ENCODE measurements at places on chromosomes 6 and 20.

DNA sequence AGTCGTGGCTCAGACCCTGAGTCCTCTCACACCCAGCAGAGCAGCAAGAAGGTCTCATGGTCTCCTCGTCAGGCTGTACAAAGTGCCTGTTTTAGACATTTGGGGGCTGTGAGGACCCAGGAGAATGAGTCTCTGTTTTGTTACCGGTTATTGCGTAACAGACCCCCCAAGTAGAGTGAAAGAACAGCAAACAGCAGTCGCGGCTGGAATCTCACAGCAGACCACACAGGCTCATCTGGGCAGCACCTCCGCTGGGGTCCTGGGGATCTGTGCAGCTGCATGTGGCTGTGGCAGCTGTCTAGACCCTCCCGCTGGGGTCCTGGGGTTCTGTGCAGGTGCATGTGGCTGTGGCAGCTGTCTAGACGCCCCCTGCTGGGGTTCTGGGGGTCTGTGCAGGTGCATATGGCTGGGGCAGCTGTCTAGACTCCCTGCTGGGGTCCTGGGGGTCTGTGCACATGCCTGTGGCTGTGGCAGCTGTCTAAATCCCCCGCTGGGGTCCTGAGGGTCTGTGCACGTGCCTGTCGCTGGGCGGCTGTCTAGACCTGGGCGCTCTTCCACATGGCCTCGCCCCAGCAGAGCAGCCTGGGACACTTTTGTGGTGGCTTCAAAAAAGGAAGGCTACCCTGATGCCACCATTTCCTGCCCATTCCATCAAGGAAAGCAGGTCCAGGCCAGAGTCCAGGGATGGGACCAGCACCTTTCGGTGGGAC lies 24.7 kb downstream of the ENTPD6 start:
- DNase-seq = no peak

GRCh38 chr20:34637245-34638038 lies 39.5 kb downstream of the PIGU start:
- no peak for DNase-seq

DNA sequence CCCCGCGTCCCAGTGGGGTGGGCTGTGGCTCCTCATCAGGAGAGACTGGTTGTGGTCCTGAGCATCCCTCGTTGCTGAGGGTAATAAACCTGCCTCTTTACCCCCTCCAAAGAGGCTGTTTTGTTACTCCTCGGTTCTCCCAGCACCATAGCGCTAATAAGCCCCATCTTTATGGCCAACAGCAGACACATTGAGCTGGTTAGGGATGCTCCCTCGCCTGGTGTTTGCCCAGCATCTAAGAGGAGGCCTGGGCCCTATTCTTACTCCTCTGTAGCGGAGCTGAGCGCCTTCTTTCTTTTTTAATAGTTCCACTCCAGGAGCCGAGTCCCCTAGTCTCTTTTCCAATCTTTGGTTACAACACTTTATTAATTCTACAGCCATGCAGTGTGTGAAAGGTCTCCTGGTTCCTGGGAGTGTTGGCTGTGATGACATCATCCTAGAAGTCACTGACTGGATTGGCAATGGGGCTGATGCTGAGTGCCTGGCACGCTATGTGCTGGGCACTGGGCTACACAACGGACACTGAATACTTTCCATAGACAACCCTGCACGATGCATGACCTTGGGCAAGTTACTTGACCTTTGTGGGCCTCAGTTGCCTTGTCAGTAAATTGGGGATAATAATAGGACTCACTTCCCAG lies 50.6 kb upstream of the CCDC167 start:
- DNase-seq = no peak

DNA sequence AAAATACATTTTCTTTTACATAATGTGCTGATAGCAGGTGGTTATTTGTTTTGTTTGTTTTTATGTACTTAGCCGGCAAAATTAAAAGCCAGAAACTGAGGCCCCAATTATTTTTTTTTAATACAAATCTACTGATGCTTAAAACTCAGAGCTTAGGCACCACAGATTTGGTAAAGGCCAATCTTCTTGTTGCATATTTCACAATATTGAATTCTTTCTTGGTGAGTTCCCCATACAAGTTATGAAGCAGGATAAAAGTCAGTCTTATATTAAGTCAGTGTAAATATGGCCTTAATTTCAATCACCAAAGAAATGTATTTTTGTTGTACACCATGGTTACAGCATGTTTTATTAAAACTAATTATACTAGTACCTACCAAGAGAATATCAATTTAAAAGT lies 16.3 kb upstream of the ZDHHC14 start:
- DNase-seq = no peak

- no peak for DNase-seq
These were observed 181.0 kb upstream of the RSPO3 start for GRCh38 chr6:126937426-126937825.

- DNase-seq = no peak
These were observed 188.0 kb upstream of the TAB2 start for GRCh38 chr6:149129371-149130077.

DNA sequence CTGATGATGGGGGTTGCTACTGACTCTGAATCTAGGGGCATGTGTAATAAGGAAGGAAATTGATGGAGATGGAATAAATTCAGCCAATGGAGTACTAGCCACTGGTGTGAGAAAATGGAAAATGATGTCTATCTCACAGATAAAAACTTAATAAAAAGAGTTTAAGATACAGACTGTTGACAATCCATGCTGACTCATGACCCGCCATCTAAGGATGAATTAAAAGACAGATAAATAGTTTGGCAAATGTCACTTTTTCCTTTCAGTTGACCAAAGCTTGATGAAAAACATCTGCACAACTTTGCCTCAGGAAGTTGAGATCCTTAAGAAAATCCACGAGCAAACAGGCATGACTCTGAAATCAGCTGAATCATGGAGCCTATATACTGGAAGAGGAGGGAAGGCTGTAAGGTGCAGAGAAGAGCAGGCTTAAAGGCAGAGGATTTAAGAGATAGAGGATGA lies 82.6 kb upstream of the BMP5 start:
- no peak for DNase-seq

- DNase-seq = no peak
These were observed 178.2 kb upstream of the HS3ST5 start for GRCh38 chr6:114520976-114521375.

DNA sequence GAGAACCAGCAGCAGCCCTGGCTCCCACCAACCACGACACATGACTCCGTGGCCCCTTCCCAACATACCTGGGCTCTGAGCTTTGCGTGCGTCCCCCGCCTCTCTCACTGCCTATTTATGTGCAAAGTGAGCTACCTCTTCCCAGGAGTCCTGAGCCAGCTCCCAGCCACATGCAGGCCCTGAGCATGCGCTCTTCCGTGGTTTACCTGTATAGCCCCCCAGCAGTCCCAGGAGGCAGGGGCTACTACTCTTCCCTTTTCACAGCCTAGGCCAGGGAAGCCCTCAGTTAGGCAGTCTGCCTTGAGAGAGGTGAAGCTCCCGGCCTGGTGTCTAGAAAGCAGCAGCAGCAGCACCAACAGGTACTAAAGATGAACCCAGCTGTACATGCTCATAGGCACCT lies 114.8 kb upstream of the CDYL start:
- DNase-seq = no peak

DNA sequence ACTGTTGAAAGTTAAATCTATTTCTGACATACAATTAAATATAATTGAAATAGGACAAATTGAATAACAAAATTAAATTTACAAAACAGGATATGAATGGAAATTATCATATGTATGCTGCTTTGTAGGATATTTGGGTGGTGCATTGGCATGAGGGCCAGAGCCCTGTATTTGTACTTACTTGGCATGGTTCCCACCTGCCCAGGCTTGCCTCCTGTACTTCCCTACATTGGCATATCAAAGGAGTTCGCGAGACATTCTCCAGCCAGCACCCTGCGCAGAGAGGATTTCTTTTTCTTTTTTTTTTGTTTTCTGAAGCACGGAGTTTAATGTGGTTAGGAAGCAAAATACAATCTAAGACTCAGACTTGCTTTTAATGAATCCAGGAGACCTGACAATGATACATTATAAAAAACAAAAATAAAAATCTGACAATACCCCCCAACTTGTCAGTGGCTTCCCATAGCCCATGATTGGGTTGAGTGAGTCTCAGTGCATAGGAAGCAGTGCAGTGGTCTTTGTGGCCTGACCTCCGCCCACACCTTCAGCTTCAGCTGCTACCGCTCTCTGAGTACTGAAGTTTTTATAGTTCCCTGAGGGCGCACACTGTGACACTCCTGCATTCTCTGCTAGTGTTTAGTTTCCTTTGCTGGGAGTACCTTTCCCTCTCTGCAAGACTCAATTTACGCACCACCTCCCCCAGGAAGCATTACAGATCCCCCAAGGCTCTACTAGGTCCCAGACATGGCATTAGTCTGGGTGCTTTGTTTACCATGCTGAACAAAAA lies 440.8 kb downstream of the UTRN start:
- no peak for DNase-seq

DNA sequence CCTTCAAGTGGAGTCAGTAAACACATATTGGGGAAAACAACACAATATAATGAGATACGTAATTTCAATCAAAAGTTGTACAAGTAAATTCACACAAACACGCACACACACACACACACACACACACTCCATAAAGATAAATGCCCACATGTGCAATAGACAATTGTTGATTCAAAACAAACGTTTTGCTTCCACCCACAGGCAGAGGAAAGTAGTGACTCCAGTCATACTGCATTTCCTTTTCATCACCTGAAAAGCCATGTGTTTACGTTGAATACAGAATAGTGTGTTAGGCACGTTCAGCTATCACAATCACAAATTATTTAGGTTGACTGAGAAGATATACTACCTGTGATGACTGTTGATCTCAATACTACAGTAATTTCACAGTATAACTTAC lies 443.8 kb upstream of the MANEA start:
- no peak for DNase-seq

GRCh38 chr20:57919049-57919448 lies 209.2 kb upstream of the PMEPA1 start:
- DNase-seq = no peak

GRCh38 chr6:20483887-20484497 lies 50.3 kb upstream of the CDKAL1 start:
- DNase-seq = no peak

DNA sequence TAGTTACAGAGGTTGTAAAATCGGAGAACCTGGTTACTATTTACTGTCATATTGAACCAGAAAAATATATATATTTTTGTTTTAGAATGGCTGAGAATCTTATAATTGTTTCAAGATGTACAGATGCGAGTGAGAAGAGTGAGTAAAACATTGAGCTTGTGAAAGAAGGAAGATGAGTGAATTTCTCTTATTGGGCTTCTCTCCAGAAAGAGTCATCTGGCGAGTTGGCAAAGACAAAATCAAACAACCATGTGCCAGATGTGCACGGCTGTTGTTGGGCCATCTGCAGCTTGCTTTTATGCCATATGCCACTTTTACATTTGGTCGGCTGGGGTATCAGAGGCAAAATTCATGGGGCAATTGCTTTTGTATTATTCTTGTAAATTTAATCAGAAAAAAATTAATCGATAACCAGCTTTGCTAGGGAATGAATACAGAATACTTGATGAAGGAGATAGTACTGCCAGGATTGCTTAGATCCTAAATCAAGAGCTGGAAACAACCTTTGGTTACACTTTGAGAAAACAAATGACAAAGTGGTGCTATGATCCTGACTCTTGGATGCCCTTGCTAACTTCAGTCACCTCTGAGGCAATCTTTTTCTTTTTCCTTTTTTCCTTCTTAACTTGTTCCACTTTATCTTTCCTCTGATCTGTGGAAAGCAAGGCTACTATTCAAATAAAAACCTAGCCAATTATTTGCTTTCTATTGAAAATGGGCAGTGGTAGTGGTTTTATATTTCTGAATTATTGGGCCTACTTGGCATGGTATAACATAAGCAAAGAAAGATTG lies 97.1 kb upstream of the GRIK2 start:
- DNase-seq = no peak

GRCh38 chr6:66662721-66663507 lies 955.9 kb upstream of the EYS start:
- no peak for DNase-seq

GRCh38 chr6:145028144-145028818 lies 707.0 kb downstream of the EPM2A start:
- DNase-seq = no peak

GRCh38 chr20:4942331-4942730 lies 59.0 kb downstream of the SLC23A2 start:
- DNase-seq = no peak

GRCh38 chr6:6085928-6086668 lies 79.4 kb upstream of the NRN1 start:
- DNase-seq = no peak

DNA sequence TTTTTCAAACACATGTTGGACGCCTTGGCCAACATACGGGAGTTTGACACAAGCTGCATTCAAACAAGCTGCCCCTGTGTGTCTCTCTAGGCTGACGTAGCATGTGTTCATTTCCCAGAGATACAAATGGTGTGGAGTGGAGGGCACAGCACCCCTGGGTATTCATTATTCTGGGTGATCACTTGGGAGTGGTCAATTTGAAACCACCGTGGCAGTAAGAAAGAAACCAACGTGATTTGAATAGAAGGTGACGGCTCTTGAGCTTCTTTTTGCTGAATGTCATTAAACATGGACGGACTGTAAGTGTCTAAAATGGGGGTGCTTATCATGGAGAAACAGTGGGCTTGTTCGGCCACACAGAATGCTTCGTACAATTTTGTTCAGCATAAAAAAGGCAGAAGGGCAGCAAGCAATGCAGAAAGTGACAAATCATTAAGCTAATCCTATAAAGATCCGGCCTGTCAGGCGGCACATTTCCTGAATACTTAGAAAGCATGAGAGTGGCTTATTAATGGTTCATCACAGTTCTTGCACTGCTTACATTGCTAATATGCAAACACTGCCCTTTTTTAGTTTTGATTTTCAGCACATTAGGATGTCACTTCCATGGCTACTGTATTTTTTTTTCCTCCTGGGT lies 1261.9 kb upstream of the CITED2 start:
- DNase-seq = no peak

DNA sequence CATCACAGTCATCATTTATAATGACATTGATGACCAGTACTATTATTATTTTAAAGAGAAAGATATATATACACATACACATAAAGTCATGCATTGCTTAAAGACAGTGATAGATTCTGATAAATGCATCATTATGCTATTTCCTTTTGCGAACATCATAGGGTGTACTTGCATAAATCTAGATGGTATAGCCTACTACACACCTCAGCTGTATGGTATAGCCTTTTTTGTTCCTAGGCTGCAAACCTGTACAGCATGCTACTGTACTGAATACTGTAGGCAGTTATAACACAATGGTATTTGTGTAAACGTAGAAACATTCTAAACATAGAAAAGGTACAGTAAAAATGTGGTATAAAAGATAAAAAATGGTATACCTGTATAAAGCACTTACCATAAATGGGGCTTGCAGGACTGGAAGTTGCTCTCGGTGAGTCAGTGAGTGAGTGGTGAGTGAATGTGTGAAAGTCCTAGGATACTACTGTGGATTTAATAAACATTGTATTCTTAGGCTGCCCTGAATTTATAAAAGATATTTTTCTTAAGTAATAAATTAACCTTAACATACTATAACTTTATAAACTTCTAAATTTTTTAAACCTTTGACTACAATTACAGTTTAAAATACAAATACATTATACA lies 23.9 kb downstream of the QKI start:
- DNase-seq = no peak

Data from activated CD8-positive, alpha-beta memory T cell treated with anti-CD3 and anti-CD28 coated beads for 4 hours (primary cell).